IPS DF 6.9 (cell line): ENCODE measurements at places on chromosomes 2 and 18.

- DNase-seq: no peak
These were observed 234.2 kb downstream of the ASXL3 start for GRCh38 chr18:33812186-33812585.

DNA sequence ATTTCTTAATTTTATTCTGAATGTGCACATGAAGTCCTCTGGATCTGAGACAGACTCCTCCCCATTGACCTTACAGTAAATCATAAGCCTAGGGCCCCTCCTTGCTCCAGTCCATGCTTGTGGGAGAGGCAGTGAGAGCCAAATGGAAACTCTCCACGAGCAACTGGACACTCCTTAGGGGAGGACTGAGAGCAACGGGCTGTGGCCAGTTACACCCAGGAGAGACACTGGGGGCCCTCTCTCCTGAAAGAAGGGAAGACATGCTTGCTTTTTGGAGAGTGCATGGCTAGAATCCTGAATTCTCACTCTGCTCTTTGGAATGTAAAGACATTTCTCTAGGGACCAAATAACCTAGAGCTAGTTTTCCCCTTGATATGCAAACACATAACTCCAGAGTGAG is 49.0 kb upstream of the BIN1 start:
- DNase-seq: no peak

- no peak for DNase-seq
These were observed 26.4 kb downstream of the WDFY1 start for GRCh38 chr2:223918671-223919134.

- no peak for DNase-seq
These were observed 4.2 kb downstream of the FOXI3 start for GRCh38 chr2:88448248-88448647.

GRCh38 chr2:60867848-60868247 is 13.5 kb upstream of the REL start:
- no peak for DNase-seq

DNA sequence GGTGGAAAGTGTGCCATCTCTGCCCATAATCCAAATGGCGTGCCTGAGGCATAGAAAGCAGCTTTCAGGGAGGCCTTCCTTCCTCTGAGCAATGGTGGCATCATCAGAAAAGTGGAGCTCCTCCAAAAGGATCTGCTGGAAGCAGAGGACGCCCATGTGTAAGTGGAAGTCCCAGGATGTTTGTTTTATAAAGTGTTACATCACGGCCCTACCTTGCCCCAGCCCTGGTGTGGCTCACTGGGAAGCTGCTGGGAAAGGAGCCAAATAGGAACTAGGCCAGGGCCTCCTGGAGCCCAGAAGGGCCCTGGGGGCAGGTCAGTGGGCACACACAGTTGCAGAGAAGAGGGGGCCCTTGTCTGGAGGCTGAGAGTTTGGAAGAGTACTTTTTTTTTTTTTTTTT is 4.2 kb upstream of the ODC1 start:
- DNase-seq: no peak

DNA sequence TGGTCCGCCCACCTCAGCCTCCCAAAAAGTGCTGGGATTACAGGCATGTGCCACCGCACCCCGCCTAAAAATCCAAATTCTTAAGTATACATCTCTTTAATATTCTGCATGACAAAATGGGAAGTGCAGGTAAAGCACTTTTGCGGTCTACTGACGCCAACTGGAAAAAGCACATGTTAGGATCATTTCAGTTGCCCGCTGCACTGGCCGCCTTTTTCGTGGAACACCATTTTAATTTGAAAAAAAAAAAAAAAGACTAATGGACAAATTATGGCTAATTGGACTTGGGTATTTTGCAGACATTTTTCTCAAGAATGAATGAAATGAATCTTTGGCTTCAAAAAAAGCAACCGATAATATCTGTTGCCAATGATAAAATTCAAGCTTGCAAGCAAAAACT is 129.3 kb upstream of the GPC1 start:
- DNase-seq: no peak
